ENCODE measurements at places on chromosomes 7 and 10. TPM values are rescaled to one million over a fixed set of nuclear protein-coding genes. Genes with fewer than 3 reads are reported as not detected.

The IMMP2L gene
- total RNA-seq: 9.9 TPM

The STEAP1B gene
- total RNA-seq: 38.6 TPM

The SPDYE3 gene
- total RNA-seq: not detected

The TSPAN12 gene
- total RNA-seq: 5.6 TPM

The NOS3 gene
- total RNA-seq: 4.6 TPM
